ENCODE measurements at places on chromosomes 1 and 21. TPM values are rescaled to one million over a fixed set of nuclear protein-coding genes. Genes with fewer than 3 reads are reported as not detected.

Gene MYOG
- not detected for total RNA-seq

Gene KCNT2
- total RNA-seq = not detected

Gene AMPD1
- not detected for total RNA-seq

Gene SYCP1
- total RNA-seq = not detected

Gene C1orf141
- total RNA-seq = not detected

Gene SLC6A17
- total RNA-seq = not detected

Gene BACE2
- 5.1 TPM for total RNA-seq

Gene SLFNL1
- total RNA-seq = 0.55 TPM

Gene DIO1
- total RNA-seq = not detected

Gene POU2F1
- total RNA-seq = 28.0 TPM

Gene SH2D2A
- total RNA-seq = 86.0 TPM

Gene EDARADD
- total RNA-seq = 3.1 TPM

Gene OR2T11
- not detected for total RNA-seq

Gene FMOD
- total RNA-seq = not detected

Gene RPE65
- not detected for total RNA-seq

Gene COX20
- total RNA-seq = 25.1 TPM

Gene CELA2B
- not detected for total RNA-seq

Gene SLC16A4
- total RNA-seq = 0.23 TPM

Gene FNDC5
- not detected for total RNA-seq

Gene FAM163A
- total RNA-seq = not detected

Gene LRRC39
- 0.94 TPM for total RNA-seq

All from activated naive CD8-positive, alpha-beta T cell treated with anti-CD3 and anti-CD28 coated beads, Interleukin-2, amount 10 ng/mL, durations not matched to agents 7 days and 5 days (primary cell).